ENCODE measurements at places on chromosomes 6 and 20.

GRCh38 chr6:118372413-118372812 lies 175.7 kb upstream of the PLN start:
- no peak for DNase-seq

DNA sequence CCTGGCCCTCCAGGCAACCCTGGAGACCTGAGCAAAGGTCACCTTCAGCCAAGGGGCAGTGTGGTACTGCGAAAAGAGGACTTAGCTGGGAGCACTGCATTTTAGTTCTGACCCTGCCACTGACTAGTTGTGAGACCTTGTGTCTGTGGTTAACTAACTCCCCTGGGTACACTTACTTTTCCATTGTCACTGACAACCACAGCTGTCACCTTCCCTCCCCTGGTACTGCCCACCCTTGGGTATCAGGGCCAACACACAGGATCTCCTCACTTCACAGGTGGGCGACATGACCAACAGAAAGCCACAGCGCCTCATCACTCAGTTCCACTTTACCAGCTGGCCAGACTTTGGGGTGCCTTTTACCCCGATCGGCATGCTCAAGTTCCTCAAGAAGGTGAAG lies 21.6 kb upstream of the GNRH2 start:
- no peak for DNase-seq

DNA sequence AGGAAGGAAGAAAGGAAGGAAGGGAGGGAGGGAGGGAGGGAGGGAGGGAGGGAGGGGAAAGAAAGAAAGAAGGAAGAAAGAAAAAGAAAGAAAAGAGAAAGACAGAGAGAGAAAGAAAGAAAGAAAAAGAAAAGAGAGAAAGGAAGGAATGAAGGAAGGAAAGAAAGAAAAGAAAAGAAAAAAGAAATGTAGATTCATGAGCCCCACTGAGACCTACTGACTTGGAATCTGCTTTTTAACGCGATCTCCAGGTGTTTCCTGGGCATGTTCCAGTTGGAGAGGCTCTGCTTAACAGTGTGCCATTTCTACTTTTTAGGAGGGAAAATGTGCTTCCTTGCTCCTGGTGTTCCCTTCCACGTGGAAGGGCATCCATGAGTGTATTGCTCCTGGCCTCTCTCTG lies 16.4 kb downstream of the DEFB132 start:
- DNase-seq, result no peak

DNA sequence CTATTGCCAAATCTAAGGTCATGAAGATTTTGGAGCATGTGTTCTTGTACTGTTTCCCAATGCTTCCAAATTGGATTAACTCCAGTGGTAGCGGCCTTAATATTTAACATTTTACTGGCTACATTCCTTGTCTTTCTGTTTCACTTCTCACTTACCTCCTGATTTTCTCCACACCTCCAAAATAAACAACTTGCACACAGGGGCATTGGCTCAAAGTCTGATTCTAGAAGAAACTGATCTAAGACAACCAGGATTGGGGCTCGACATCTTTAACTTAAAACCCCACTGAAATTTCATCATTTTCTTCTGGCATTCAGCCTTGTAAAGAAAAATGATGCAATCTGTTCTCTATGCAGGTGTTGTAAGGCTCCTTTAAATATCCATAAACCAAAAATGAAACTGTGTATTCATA lies 557.9 kb upstream of the ID4 start:
- DNase-seq, result no peak

DNA sequence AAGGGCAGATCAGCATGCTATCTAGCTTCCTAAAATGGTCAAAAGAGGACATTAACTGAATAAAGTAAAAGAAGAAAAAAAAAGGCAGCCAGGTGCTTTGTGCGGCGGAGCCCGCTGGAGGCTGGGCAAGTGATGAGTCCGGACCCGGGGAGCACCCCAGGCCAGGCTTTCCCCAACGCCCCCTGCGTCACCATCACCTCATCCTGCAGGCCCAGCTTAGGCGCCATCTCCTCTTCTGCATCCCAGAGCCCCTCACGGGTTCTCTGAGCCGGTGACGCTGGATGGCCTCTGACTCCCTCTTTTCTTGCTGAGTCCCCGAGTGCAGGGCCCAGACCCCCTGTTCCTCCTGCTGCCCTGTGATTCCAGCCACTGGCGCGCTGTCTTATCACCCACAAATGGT lies 250.1 kb downstream of the TBXT start:
- no peak for DNase-seq

DNA sequence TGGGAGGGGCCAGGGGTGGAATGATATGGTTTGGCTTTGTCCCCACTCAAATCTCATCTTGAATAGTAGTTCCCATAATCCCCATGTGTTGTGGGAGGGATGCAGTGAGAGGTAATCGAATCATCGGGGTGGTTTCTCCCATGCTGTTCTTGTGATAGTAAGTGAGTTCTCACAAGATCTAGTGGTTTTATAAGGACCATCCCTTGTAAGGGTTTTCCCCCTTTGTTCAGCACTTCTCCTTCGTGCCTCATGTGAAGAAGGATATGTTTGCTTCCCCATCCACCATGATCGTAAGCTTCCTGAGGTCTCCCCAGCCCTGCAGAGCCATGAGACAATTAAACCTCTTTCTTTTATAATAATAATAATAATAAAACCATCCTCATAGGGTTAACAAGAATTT lies 88.8 kb upstream of the PRND start:
- no peak for DNase-seq

DNA sequence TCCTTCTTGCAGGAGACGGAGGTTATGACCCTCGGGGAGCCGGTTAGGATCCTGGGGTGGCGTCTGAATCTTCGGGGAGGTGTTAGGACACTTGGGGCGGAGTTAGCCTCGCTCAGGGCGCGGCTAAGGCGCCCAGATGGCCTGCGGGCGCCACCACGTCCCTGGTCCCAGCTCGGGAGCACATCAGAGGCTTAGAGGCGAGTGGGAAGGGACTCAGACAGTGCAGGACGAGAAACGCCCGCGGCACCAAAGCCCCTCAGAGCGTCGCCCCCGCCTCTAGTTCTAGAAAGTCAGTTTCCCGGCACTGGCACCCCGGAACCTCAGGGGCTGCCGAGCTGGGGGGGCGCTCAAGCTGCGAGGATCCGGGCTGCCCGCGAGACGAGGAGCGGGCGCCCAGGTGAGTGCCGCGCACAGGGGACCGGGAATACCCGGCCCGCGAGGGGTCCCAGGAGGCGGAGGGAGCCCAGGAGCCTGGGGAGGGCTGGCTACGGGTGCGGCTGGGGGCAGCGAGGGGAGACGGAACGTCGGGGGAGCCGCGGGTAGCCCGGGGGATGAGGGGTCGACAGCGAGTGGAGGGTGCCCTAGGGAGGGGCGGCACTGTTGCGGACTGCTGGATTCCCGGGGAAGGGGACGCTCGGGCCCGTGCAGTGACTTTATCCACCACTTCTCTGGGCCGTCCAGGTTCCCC lies at the start of gene HCK:
TSS of gene HCK (plus strand) at position 153 of the 688 bp plus-strand sequence.
- no peak for DNase-seq

All from epithelial cell of proximal tubule (primary cell).